GM04504 (cell line): ENCODE measurements at places on chromosomes 5 and 9.

DNA sequence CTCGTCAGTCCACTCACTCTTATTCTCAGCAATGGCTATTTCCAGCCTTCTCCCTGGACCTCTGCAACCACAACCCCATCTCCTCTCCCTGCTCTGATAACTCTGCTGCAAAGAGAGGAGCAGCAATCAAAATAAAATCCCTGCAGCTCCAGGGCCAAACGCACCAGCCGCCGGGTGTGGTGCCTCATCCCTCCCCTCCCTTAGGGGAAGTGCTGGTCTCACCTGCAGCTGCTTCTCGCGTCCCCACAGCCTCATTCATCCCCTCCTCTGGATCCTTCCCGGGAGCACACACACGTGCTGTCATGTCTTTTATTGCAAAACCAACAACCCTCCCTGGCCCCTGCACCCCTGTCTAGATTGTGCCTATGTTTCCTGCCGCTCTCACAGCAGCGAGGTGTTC, 77.8 kb downstream of the TENT4A start:
- DNase-seq: no peak

DNA sequence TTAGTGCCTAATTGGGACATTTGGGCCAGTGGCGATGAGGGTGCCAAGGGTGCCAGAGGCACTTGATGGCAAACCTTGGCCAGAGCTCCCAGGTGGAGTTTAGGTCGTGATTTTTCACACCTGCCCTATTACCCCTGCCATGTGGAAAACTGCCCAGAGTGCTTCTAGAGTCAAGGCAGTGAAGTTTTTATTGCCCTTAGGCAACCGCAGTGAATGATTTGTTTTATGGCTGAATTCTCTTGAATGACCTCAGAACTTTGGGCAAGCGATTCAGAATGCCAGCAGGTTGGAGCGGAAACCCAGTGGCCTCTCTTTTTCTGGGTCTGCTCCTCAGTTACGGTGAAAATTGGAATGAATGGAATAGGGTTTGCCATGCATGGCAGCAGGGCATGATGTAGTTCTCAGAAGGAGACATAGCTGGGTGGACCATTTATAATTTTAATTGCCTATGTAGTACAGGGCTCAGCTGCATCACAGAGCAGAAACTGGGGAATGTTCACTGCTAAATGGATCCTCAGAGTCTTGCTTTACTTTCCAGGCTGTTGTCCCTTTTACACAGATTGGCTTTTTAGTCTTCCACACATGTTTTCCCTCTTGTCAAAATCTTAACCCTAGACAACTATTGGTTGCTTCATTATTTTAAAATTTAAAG, 820.0 kb upstream of the SEMA6A start:
- DNase-seq: no peak

- DNase-seq: no peak
These were observed 56.1 kb upstream of the PIP5K1B start for GRCh38 chr9:68648971-68649370.

DNA sequence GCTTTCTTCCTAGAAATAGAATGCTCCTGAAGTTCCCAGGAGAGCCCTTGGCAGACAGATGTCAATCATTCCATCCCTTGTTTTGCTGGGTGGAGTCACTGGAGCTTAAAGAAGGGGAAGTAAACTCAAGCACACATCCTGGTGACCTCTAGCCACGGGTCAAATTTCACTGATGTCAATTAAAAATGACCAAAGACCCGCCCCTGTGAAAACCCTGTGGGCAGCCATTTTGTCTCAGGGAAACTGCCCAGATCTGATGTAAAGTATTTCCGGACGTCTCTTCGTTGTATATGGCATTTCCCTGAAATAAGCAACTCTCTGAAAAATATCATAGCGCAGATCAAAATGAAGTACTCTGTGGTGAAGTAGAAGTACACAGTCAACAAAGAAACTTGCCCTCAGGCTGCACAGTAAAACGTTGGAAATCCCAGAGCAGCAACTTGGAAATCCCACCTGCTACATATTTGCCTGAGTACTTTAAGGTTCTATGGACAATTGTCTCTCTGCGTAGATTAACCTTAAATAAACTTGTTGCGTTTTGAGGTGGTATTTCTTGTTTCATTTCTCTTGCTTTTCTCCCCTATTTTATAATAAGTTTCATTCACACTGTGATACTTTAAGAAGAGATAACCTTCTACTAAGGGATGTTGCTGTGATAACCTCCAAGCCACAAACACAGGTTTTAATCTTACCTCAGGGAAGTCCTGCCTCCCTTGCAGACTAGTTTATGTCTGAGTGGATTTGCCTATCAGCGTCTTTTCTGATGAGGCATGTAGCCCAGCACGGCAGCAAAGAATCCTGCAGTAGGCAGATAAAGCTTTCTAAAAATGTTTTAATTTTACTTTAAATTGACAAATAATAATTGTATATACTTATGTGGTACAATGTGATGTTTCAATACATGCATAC, 60.9 kb upstream of the PIP5K1B start:
- DNase-seq: no peak

GRCh38 chr9:132003896-132004295, 75.8 kb downstream of the MED27 start:
- DNase-seq: no peak

DNA sequence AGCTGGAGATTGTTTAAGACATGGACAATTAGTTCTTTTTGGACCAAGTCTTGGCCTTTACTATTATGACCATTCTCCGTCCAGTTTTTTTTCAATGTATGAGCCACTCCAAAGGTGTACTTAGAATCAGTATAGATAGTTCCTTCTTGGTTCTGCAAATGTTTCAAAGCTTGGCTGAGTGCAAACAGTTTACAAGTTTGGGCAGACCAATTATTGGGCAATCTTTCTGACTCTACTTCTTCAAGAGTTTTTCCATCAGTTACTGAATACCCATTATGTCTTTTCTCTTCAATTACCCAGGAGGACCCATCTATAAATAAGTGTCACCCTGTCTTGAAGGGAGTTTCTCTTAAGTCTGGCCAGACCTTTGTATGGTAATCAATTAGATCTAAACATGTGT, 15.5 kb downstream of the IFT74 start:
- no peak for DNase-seq

DNA sequence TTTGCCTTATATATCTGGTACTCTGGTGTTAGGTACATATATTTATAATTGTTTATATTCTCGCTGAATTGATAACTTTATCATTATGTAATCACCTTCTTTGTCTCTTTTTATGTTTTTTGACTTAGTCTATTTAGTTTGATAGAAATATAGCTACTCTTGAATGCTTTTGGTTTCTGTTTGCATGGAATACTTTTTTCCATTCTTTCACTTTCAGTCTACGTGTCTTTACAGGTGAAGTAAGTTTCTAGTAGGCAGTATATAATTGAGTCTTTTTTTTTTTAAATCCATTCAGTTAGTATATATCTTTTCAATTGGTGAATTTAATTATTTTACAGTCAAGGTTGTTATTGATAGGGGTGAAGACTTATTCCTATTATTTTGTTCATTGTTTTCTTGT, 131.7 kb downstream of the PSAT1 start:
- DNase-seq: no peak

DNA sequence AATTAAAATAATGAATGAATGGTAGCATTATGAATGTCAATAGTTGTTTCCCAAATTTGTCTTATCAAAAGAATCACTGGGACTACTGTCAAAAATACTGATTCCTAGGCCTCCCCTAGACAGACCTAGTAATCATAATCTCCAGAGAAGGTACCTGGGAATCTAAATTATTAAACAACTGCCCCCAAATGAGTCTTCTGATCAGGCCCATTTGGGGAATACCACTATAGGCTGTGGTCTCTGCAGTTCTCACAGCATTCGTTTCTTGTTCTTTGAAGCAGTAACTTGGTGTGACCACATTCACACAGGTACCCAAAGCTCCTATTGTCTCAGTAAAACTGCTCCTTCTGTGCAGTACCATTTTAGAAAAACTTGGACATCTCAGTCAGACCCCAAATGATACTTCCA, 230.9 kb downstream of the PIK3R1 start:
- DNase-seq: no peak

GRCh38 chr5:3033033-3033755, 281.7 kb upstream of the IRX2 start:
- DNase-seq: no peak

DNA sequence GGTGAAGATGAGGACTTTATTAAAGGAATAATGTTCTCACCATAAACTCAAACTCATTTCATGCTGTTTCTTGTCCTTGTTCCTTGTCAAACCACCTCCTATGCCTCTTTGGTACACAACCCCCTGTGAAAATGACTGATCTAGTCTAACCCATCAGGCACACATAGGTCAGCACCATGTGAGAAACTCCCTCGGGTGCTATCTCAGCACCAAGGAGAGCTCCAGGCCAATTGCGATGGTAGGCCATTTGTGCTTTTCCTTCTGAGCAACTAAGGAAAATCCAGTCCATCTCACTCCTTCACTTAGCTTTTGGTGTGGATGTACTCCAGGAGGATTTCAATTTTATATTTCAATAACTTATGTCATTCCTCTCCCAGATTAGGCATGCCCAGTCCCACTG, 199.8 kb downstream of the ZNF608 start:
- no peak for DNase-seq

DNA sequence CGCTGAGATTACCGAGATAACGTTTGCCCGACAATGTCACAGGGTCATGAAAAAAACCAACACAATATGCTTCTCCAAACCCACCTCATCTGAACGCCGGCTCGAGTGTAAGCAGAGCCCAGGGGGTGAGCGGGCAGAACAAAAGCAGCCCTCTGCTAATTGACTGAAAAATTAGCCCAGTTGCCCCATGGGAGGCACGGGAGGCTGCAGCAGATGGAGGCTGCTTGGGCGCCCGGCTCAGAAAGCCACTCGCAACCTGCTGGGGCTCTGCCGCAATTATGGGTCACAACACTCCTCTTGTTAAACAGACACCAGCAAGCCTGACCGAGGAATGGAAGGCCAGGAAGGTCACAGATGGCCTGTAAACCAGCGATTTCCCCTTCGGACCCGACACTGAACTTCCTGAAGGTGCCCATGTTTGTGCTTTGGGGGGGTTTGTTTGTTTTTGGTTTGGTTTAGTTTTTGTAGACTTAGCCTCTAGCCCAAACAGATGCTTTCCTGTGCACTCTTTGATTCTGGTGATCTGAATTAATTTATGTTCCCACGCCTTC, 104.6 kb upstream of the IRX1 start:
- no peak for DNase-seq

GRCh38 chr5:126961702-126962101, 68.7 kb downstream of the MARCHF3 start:
- peak; percentile 40 for DNase-seq

DNA sequence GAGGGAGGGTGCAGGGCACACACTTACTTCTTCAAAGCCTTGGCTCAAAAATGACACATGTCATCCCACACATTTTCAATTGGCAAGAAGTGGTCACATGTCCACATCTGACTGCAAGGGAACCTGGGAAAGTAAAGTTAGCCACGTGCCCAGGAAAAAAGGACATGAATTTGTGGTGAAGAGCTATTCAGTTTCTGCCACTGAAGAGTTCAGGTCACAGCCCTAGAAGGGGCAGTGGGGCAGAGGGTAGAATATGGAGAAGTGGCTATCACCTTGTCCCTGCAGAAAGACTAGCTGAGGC, 1.9 kb upstream of the RGS14 start:
- DNase-seq: no peak

GRCh38 chr9:95167998-95168397, 149.5 kb downstream of the FANCC start:
- DNase-seq: peak; percentile 69

- DNase-seq: no peak
These were observed 140.4 kb downstream of the ATPSCKMT start for GRCh38 chr5:10109299-10109698.

DNA sequence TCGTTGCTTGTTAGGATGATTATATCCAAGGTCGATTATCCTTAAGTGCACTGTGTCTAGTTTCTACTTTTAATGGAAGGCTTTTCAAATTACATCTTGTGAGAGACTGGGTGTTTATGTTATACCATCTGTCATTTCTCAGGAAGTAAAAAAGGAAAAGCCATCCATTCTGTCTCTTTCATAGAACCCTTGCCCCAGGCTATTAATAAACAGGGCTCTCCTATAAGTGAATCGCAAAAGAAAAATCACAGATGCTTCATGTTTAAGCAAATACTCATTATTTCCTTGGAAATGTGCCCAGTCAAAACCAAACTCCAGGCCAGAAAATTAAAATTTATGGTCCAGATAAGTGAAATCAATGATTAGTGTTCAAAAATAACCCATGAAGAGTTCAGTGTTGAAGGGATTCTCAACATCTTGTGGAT, 58.1 kb downstream of the STARD4 start:
- no peak for DNase-seq

DNA sequence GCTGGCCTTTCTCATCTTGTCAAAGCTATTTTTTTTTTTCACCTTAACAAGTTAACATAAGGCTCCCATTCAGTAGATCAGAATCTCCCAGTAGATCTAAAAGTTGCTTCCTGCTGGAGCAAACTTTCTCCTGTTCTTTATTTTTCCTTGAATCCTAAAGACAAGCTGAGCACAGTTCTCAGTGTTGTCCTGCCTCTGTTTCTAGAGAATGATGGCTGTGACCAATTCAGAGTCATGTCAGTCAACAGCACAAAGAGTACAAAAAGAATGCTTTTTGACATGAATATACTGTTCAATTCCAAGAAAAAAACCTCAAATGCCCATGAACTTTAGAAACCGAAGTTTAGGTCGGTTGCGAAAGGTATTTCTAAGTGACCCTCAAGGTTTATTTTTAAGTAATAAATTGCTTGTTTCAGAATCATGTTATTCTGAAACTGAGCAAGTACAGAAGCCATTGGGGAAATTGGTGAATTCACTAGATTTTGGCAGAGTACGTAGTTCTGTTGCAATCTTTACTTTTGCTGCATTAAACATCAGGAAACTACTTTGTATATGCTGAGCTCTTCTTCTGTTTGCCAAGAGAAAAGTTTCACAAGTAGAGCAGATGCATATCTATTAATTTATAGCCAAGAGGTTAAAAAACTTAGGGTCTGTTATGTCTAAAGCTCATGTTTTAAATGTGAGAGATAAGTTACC, 161.7 kb upstream of the RPS23 start:
- DNase-seq: no peak

- DNase-seq: peak; percentile 98
These were observed 54.5 kb downstream of the STK10 start for GRCh38 chr5:172133359-172134029.

DNA sequence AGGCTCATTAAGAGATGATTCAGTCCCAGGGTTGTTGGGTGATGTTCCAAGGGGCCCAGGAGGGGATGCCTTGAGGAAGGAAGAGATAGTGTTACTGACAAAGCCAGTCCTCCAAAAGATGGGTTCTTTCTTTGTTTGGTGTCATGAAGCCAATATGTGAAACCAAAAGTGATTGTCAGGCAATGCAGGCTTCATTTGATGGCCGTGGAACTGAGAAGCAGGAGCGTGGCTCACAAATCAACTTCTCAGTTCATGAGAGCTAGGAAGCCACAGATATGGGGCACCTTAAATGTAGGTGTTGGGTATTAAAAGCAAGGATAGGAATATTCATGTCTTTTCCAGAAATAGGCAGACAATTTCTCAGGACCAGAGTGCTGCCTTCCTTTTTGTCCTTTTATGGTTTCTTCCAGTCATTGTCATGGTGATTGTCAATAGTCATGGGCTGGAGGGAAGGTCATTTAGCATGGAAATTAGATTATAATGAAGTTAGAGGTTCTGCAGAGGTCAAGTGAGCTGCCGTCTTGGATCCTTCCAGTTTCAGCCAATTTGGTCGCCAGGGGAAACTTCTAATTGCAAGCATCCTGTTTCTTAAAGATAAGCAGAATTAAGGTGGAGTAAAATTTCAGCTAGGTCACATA, 393.0 kb downstream of the NTRK2 start:
- no peak for DNase-seq

- DNase-seq: peak; percentile 8
These were observed 36.0 kb upstream of the GLIPR2 start for GRCh38 chr9:36100532-36100931.

GRCh38 chr5:36202521-36202961, 39.2 kb downstream of the NADK2 start:
- DNase-seq: peak; percentile 15

GRCh38 chr5:111933086-111933485, 176.1 kb upstream of the NREP start:
- DNase-seq: no peak
